ENCODE measurements at places on chromosomes 2 and 18. TPM values are rescaled to one million over a fixed set of nuclear protein-coding genes. Genes with fewer than 3 reads are reported as not detected.

APOB gene
- total RNA-seq: 0.46 TPM

SERPINB7 gene
- total RNA-seq: not detected

SRD5A2 gene
- not detected for total RNA-seq

SP140 gene
- total RNA-seq: 1.0 TPM

GTF2A1L gene
- not detected for total RNA-seq

PSTPIP2 gene
- total RNA-seq: 4.6 TPM

TMEM247 gene
- total RNA-seq: not detected

ATP6V1C2 gene
- total RNA-seq: 0.60 TPM

NOSTRIN gene
- 20.0 TPM for total RNA-seq

FAM161A gene
- 9.4 TPM for total RNA-seq

Data from ovary (tissue), 10 donors.